ENCODE measurements at places on chromosomes 6 and 20.

GRCh38 chr6:118558464-118559217 lies 10.5 kb downstream of the PLN start:
- no peak for DNase-seq

GRCh38 chr20:53395188-53395923 lies 198.3 kb downstream of the ZNF217 start:
- DNase-seq, result no peak

- DNase-seq, result no peak
Measured at GRCh38 chr6:9361749-9362148, 926.4 kb upstream of the SLC35B3 start.

DNA sequence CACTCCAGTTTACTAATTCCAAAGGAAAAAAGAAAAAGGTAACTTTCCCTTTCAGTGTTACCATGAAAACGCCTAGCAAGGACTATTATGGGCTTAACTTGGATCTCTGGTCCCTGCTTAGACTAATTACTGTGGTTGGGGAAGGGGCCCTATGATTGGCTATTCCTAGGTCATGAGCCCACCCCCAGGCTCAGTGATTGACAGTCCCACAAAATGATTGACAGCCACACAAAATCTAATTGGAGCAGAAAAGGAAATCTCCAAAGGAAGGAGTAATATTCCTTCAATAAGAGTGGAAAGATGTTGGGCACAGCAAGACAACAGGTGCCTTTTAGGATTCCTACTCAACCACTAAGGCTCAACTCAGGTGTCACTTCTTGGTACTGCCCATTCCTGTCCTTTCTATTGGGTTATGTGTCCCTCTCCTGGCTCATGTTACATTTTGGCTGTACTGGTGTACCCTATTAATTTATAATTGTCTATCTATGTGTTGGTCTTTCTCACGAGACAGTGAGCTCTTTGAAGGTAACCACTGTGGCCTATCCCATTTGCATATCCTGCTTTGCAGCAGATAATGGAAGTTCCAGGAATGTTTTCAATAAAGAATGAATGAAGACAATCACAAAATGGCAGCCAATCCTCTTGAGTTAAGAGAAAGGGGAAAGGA lies 5.5 kb upstream of the UTRN start:
- no peak for DNase-seq

Measured in mucosa of descending colon (tissue), 3 donors.